Mucosa of descending colon (tissue), 3 donors: ENCODE measurements at places on chromosomes 1 and 21.

- no peak for DNase-seq
Measured at GRCh38 chr1:178684111-178684510, 40.9 kb upstream of the RALGPS2 start.

GRCh38 chr1:46196609-46197008 is 1.6 kb downstream of the POMGNT1 start:
- no peak for DNase-seq

- DNase-seq = no peak
Measured at GRCh38 chr1:113886417-113887401, 672 bp downstream of the BCL2L15 start.

- no peak for DNase-seq
Measured at GRCh38 chr1:203522237-203522636, 28.3 kb downstream of the OPTC start.

DNA sequence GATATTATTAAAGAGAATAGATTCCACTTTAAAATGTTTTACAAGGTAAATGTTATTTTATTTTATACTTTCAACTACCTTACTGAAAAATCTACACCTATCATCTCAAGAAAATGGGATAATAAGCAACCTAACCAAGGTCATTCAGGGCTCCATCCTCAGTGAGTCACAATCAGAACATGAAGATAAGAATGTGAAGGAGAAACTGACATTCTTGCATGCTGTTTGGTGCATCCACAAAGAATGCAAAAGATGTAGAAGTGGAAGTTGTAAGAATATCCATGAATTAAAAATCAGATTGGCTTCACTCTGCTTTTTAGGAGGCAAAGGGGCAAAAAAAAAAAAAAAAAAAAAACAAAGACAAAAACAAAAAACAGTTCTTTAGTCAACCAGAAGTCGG is 6.5 kb downstream of the WARS2 start:
- DNase-seq = no peak

- DNase-seq = no peak
Measured at GRCh38 chr1:159315381-159315780, 13.2 kb downstream of the FCER1A start.
